ENCODE measurements at places on chromosomes 13 and 19. TPM values are rescaled to one million over a fixed set of nuclear protein-coding genes. Genes with fewer than 3 reads are reported as not detected.

Gene CYSLTR2
- 3.6 TPM for total RNA-seq

Gene SYT5
- not detected for total RNA-seq

Gene SYCN
- 1.1 TPM for total RNA-seq

Gene FXYD3
- total RNA-seq: 139 TPM

Gene ZNF132
- total RNA-seq: 12.1 TPM

Gene CEACAM4
- 0.35 TPM for total RNA-seq

Gene FCHO1
- 19.8 TPM for total RNA-seq

Gene ZNF568
- 10.3 TPM for total RNA-seq

Gene TNFRSF19
- 6.4 TPM for total RNA-seq

Gene RGL3
- total RNA-seq: 72.0 TPM

Gene NKG7
- total RNA-seq: 7.4 TPM

Gene GAPDHS
- total RNA-seq: not detected

Gene CD209
- total RNA-seq: 7.5 TPM

Gene OR4F17
- not detected for total RNA-seq

Gene PCDH8
- not detected for total RNA-seq

Gene CEACAM20
- total RNA-seq: 0.12 TPM

Gene TIMM50
- total RNA-seq: 53.3 TPM

Gene GPC5
- 2.2 TPM for total RNA-seq

Gene LGALS7B
- 3.1 TPM for total RNA-seq

Gene GSX1
- total RNA-seq: not detected

Gene RNF17
- total RNA-seq: not detected

Gene OR7D2
- total RNA-seq: not detected

Gene FFAR1
- not detected for total RNA-seq

Gene FGF21
- not detected for total RNA-seq

Gene ZNF575
- total RNA-seq: 4.1 TPM

Gene HS6ST3
- total RNA-seq: 0.49 TPM

Gene PLIN4
- total RNA-seq: 36.4 TPM

Gene TMIGD2
- total RNA-seq: 0.98 TPM

Gene FLT1
- 23.6 TPM for total RNA-seq

Gene SERPINE3
- not detected for total RNA-seq

Gene PLIN5
- 13.6 TPM for total RNA-seq

Gene ZNF829
- 4.4 TPM for total RNA-seq

Gene IZUMO4
- total RNA-seq: 11.5 TPM

Gene ZNF730
- total RNA-seq: 0.20 TPM

Gene IRGC
- not detected for total RNA-seq

Gene ZNF836
- 16.7 TPM for total RNA-seq

Gene ZNF682
- 6.0 TPM for total RNA-seq

Gene ZNF524
- 37.8 TPM for total RNA-seq

Gene FCAR
- not detected for total RNA-seq

Gene CC2D1A
- total RNA-seq: 57.1 TPM

Gene URAD
- not detected for total RNA-seq

Gene GRIK5
- total RNA-seq: 9.8 TPM

Gene SIGLEC12
- 0.43 TPM for total RNA-seq

Gene AMER2
- total RNA-seq: not detected

Gene MTRF1
- 22.3 TPM for total RNA-seq

Gene MIR17HG
- 2.7 TPM for total RNA-seq

Gene VMAC
- 12.7 TPM for total RNA-seq
